ENCODE measurements at places on chromosomes 7 and 10. TPM values are rescaled to one million over a fixed set of nuclear protein-coding genes. Genes with fewer than 3 reads are reported as not detected.
A peak's percentile ranks its signal among the peaks of the same experiment; 100 is the strongest.

GRCh38 chr7:32301427-32301826 lies 188.8 kb downstream of the LSM5 start:
- DNase-seq = no peak

GRCh38 chr7:23476286-23477156 lies 6.2 kb upstream of the IGF2BP3 start:
- no peak for DNase-seq

- DNase-seq = no peak
Measured at GRCh38 chr10:28300027-28300426, 2.8 kb downstream of the MPP7 start.

DNA sequence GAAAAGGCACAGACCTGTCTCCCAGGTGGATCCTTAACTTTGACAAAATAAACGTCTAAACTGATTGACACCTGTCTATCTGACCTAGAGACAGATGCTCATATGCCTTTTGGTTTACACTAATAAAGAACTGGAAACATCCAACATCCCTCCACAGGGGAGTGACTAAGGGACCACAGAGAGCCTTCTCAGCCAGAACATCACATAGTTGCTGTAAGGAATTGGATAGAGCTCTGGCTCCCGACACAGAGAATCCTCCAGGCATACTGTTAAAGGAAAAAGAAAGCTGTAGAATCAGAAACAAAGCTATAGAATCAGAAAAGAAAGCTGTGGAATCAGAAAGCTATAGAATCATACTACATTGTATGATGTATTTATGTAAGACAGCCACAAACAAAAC lies 258.8 kb downstream of the STK31 start:
- DNase-seq = no peak

GRCh38 chr7:101736084-101736483 lies 81.3 kb upstream of the CUX1 start:
- no peak for DNase-seq

- peak; percentile 16 for DNase-seq
Measured at GRCh38 chr7:51456-52068, 140.8 kb upstream of the FAM20C start.

DNA sequence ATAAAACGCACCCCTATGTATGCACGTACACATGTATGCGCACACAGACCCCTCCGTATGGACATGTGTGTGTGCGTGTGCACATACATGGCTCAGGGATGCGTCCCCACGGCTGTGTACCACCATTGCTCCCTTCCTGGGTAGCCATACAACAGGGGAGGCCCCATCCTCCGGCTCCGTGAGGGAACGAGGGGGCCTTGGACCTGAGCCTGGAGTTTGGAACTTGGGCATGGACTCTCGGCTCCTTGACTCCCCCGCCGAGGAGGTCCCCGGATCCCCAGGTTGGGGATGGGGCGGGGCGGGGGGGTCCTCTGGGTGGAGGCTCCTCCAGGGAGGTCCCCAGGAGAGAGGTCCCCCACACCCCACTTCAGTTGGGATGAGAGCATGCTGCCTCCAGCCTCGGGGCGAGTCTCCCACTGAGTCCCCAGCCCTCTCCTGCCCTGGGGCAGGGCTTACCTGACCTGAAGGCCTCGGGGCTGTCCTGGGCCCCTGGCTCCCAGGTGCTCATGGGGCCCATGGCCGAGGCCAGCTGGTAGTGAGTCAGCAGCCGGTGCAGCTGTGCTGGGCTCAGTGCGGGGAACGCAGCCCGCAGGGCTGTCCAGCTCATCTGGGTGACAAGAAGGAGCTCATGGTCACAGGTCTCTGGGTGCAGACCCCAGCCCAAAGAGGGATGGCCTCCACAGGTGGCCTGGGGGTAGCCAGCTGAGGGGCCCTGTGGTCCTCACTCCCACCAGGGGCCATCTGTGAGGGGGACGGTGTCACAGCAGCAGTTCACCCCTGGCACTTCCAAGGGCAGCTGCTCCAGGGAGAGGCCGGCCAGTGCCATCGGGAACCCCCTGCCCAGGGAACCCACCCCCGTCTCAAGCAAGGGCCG lies 29.9 kb downstream of the AP5Z1 start:
- no peak for DNase-seq

DNA sequence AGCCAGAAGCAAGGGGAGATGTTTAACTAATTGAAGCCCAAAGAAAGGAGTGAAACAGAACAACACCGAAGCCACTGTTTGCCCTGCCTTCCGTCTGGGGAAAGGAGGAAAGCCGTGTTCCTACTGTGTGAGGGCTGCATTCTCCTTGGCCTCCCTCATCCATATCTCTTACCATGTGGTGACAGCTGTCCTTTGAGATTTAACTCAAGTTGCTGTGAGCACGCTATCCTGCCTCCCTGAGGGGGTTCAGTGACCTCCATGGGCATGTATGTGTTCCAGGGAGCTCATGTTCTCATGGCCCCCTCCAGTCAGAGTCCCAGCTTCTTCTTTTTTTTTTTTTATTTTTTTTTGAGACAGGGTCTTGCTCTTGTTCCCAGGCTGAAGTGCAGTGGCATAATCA lies 26.2 kb upstream of the CRHR2 start:
- DNase-seq = no peak

DNA sequence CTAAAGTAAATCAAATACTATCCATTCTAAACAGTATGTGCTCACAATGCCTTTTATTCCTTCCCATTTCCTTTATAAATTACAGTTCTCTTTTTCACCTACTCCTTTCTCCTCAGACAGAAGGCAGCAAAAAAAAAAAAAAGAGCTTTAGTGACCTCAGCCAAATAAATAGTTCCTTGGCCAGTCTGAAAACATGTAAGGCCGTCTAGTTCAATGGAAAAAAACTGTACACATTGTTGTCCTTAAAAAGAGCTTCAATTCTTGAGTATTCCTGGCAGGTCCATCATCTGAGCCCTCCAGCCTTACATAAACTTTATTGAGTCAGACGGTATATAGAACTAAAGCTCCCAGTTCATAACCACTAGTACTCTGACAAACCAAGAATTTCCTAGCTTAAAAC lies 185.4 kb downstream of the CACNA2D1 start:
- DNase-seq = no peak

- DNase-seq = no peak
Measured at GRCh38 chr7:55489552-55489951, 82.8 kb downstream of the VOPP1 start.

DNA sequence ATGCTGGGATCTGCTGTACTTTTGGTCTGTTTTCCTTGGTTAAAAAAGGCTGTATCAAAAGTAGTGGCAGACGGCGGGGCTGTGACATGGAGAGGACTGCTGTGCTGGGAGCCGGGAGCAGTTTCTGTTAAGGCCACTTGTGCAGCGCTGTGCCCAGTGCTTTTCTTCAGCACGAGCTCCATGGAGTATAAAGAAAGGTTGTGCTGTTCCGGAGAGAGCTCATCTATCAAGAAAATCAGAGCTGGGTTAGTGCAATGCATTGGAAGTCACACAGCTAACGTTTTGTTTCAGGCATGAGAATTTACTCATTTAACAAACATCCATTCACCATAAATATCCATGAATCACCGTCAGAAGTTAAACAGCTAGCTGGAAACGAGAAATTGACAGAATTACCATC lies 62.0 kb downstream of the KIAA1549 start:
- no peak for DNase-seq

- peak; percentile 12 for DNase-seq
Measured at GRCh38 chr10:48455392-48456151, 149.1 kb downstream of the MAPK8 start.

- no peak for DNase-seq
Measured at GRCh38 chr10:32713560-32713959, 244.5 kb downstream of the ITGB1 start.

- no peak for DNase-seq
Measured at GRCh38 chr7:41796331-41796730, 93.4 kb upstream of the INHBA start.

DNA sequence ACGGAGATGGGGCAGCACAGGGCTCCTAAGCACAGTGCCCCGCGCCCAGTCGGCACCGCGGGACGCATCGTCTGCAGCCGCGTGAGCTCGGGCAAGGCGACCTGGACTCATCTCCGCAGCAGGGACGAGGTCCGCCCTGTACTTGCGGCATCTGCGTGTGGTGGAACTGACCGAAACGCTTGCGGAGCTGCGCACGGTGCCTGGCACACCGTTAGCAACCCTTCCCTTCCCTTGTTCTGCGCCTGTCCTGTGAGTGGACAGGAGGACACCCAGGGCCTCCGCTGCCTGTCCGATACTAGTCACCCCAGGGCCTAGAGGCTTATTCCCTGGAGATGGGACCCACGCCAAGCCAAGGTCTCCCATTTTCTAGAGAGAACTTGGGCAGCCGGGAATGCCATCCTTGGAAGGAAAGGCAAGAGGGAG lies 98.5 kb downstream of the WDR11 start:
- DNase-seq = no peak

GRCh38 chr7:5681979-5682546 lies 99.4 kb downstream of the RNF216 start:
- DNase-seq = no peak

DNA sequence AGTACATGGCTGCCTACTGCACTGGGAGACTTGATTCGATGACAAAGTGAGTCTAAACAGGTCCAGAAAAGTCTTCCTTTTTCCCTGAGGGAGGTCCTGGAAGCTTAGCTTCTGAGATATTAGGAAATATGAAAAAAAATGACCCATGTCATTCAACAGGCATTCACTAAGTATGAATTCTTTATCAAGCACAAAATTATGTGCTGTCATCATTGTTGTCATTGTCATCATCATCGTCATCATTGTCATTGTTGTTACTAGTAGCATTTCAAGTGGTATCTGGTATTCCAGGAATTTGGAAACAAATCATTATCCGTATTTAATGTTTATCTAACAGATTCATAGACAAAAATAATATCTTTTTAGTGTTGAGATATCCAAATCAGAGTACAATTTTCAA lies 49.7 kb upstream of the HECTD2 start:
- no peak for DNase-seq

DNA sequence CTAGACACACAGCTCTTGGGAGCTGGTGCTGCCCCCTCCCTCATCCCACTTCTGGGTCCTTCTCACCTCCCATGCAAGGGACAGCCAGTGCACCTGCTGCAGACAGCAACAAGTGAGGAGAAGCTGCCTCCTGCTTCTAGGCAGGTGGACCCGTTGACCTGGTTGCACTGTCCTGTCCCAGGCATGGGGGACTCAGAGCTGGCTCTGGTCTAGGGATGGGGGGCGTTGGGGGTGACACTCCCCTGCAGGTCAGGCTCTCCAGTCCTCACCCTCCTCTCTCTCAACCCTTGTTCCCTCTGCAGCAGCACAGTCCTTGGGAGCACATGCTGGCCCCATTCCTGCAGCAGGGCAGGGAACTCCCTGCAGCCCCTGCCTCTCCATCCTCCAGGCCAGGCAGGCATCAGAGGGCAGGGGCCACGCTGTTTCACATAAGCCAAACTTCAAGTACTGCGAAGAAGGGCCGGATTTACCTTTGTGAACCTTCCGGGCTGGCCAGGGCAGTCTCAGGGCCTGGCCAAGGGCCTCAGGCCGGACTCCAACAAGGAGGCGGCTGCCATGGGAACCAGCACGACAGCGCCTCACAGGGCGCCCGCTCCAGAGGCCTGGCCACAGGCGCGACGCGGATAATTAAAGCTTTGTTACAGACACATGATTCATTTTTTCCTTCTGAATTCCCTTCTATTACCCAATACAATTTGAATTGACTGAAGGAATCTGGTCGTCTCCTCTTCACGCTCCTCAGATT lies 48.5 kb downstream of the RASGEF1A start:
- DNase-seq = no peak

DNA sequence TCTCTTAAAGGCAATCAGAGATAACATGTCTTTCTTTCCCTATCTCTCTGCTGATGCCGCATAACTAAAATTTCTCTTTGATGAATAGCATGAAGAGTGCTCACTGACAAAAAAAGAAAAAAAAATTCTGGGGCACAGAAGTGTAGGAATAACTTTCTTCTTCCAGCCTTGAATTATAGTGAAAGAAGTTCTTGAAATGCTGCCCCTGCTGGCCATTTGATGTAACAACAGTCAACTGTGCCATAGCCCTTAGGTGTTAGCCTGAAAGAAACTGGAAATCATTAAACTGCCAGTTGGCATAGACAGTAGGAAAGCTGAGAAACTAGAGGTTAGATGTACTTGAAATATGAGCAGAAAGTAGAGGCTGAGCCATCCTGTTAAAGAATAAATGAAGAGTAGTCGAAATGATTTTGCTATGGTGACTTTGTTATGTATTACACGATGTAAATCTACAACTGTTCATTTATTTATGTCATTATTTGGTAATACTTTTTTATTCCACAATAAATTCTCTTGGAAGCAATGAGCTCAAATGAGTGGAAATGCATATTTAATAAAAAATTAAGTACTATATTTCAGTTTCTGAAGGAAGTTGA lies 48.3 kb upstream of the FAM171A1 start:
- no peak for DNase-seq

- DNase-seq = no peak
Measured at GRCh38 chr10:28508304-28508925, 24.5 kb upstream of the WAC start.

DNA sequence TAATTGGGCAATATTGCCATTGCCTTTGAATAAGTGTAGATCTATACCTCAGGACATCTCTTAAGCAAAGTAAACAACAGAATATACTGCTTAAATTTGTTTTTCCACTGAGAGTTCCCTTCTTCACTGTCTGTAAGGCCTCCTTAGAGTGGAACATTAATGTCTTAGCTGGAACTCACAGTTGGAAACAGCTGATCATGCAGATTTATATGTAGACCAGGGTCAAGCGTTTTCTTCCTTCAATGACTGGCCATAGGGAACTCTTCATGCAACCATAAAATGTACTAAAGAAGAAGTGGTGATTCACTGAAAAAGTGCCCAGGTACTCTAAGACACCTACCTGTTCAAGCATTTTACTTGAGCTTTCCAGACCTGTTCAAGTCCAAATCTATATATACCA lies 18.3 kb upstream of the TBX20 start:
- DNase-seq = no peak

DNA sequence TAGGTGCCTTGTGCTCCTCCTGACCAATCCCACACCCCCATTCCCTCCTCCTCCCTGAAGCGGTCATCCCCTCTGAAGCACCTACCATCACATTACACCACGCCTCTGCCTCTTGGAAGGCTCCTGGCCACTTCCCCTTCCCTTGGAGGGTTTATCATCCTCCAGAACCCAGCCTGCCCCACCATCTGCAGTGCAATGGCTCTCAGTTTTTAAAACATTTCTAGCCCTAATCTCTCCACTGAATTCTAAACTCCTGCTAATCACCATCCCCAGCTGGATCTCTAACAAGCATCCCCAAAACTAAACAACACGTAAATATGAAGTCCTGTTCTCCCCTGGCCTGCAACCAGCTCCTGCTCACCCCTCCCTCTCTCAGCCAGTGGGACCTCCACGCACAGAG lies 70.6 kb downstream of the PIP4K2A start:
- no peak for DNase-seq

ARL3 gene
- total RNA-seq = 7.3 TPM

RNF133 gene
- 8.2 TPM for total RNA-seq

CFAP70 gene
- total RNA-seq = 10.4 TPM

CHAT gene
- total RNA-seq = not detected

PCLO gene
- total RNA-seq = 5.3 TPM

SPDYE2 gene
- total RNA-seq = not detected

GALNT17 gene
- 3.3 TPM for total RNA-seq

GLRX3 gene
- 63.4 TPM for total RNA-seq

CALHM1 gene
- total RNA-seq = not detected

PPP1R3C gene
- 48.1 TPM for total RNA-seq

CAV2 gene
- 311 TPM for total RNA-seq

FAM24B gene
- total RNA-seq = 5.4 TPM

ASNS gene
- 7.0 TPM for total RNA-seq

NUTM2A gene
- total RNA-seq = 1.3 TPM

SMO gene
- 10.2 TPM for total RNA-seq

AZGP1 gene
- 40.0 TPM for total RNA-seq

PLXDC2 gene
- total RNA-seq = 63.9 TPM

CHST3 gene
- total RNA-seq = 34.5 TPM
